ENCODE measurements at places on chromosomes 6 and 20. TPM values are rescaled to one million over a fixed set of nuclear protein-coding genes. Genes with fewer than 3 reads are reported as not detected.

TSPO2 gene
- not detected for total RNA-seq

FABP7 gene
- total RNA-seq: not detected

THBS2 gene
- total RNA-seq: 1,906 TPM

ADA gene
- total RNA-seq: 10.6 TPM

BCAS1 gene
- total RNA-seq: not detected

ABRACL gene
- total RNA-seq: 17.2 TPM

All from chondrocyte (in vitro differentiated cells).